Left ventricle myocardium inferior (tissue), 1 donor: ENCODE measurements at places on chromosomes 16 and 17. TPM values are rescaled to one million over a fixed set of nuclear protein-coding genes. Genes with fewer than 3 reads are reported as not detected.

DNA sequence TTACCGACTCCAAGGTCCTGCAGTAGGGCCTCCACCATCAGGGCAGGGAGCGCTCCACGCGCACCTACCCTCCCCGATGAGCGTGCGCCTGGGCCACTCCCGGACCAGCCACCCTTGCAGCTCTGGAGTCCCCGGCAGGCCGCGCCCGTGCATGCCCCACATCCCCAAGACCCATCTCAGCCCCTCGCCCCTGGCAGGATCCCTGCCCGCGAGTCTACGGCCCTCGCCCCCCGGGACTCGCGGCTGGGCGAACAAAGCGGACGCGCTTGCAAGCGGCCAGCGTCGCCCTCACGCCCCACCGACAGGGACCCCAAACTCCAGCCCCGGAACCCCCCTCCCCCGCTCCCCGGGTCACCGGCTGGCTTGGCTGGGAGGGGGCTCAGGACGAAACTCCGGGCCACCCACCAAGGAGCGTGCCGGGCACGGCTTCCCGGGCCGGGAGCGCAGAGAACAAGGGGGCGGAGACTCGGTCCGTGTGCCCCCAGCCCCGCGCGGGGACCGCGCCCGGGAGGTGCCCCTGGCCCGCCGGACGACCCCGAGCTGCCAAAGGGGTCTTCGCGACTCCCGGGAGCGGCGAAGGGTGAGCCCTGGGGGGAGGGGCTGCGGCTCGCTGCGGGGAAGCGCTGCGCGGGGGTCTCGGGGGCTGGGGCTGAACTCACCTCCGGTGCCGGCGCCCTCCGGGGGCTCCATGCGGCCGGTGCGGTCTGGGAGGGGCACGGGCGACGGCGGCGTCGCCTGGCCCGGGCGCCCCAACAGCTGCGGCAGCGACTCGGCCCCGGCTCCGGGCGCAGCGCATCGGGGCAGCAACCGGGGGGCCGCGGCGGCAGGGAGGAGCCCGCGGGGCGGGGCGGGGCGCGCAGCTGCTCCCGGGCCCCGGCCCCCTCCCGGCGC, at the start of gene DBNDD1:
Gene DBNDD1, minus strand, starts transcription at position 805 of the 891 bp plus-strand sequence. Its CDS starts 115 bp downstream, at position 690.
- H3K27me3 ChIP-seq: peaks cover 23% of the 10 kb centered on the region
- peak within 1 kb of the TSS; percentile 1 for H3K27ac ChIP-seq
- DNase-seq: no peak
- H3K36me3 ChIP-seq: no peaks in the 10 kb centered on the region
- H3K4me3 ChIP-seq: peak within 1 kb of the TSS; percentile 78

DNA sequence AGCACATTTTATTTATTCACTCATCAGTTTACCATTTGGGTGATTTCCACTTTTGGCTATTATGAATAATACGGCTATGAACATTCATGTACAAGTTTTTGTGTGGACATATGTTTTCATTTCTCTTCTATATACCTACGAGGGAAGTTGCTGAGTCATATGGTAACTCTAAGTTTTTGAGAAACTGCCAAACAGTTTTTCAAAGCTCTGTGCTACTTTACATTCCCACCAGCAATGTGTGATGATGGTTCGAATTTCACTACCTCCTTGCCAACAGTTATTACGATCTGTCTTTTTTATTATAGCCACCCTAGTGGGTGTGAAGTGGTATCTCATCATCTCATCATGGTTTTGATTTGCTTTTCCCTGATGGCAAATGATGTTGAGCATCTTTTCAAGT, 63.7 kb upstream of the MRTFB start:
- H3K36me3 ChIP-seq: no peaks in the 10 kb centered on the region
- no peak overlapping the region for H3K27ac ChIP-seq
- no peaks in the 10 kb centered on the region for H3K27me3 ChIP-seq
- no peak overlapping the region for H3K4me3 ChIP-seq
- no peak for DNase-seq

- H3K4me3 ChIP-seq: no peak overlapping the region
- no peaks in the 10 kb centered on the region for H3K36me3 ChIP-seq
- no peak for DNase-seq
Measured at GRCh38 chr17:58382872-58383242, 30.9 kb upstream of the SUPT4H1 start.

Gene KRTAP3-1
- total RNA-seq: not detected

- H3K4me3 ChIP-seq: no peak overlapping the region
- H3K4me1 ChIP-seq: peaks cover 44% of the 10 kb centered on the region
- H3K36me3 ChIP-seq: peaks cover 31% of the 10 kb centered on the region
- H3K27ac ChIP-seq: no peak overlapping the region
- DNase-seq: no peak
- no peaks in the 10 kb centered on the region for H3K27me3 ChIP-seq
Measured at GRCh38 chr16:13923703-13924298, 3.8 kb downstream of the ERCC4 start.

GRCh38 chr17:39973496-39973895, 7.1 kb upstream of the PSMD3 start:
- no peak for DNase-seq
- H3K4me3 ChIP-seq: no peak overlapping the region
- no peak overlapping the region for H3K27ac ChIP-seq
- H3K4me1 ChIP-seq: no peaks in the 10 kb centered on the region
- peaks cover 89% of the 10 kb centered on the region for H3K27me3 ChIP-seq

- H3K4me3 ChIP-seq: peak overlapping the region; percentile 98
- peak; percentile 64 for DNase-seq
- H3K36me3 ChIP-seq: no peaks in the 10 kb centered on the region
- H3K27me3 ChIP-seq: no peaks in the 10 kb centered on the region
Measured at GRCh38 chr16:24539850-24540601, 660 bp downstream of the RBBP6 start.

GRCh38 chr16:4472880-4473279, 1.5 kb downstream of the NMRAL1 start:
- H3K4me3 ChIP-seq: no peak overlapping the region
- H3K36me3 ChIP-seq: peaks cover 17% of the 10 kb centered on the region
- no peak overlapping the region for H3K27ac ChIP-seq
- no peak for DNase-seq
- H3K4me1 ChIP-seq: peaks cover 46% of the 10 kb centered on the region

GRCh38 chr17:41403404-41404023, 6.1 kb upstream of the KRT31 start:
- H3K36me3 ChIP-seq: no peaks in the 10 kb centered on the region
- H3K4me3 ChIP-seq: no peak overlapping the region
- no peak for DNase-seq
- peaks cover 8% of the 10 kb centered on the region for H3K4me1 ChIP-seq

- no peaks in the 10 kb centered on the region for H3K36me3 ChIP-seq
- no peaks in the 10 kb centered on the region for H3K4me1 ChIP-seq
- H3K27ac ChIP-seq: no peak overlapping the region
- no peak overlapping the region for H3K4me3 ChIP-seq
- H3K27me3 ChIP-seq: peaks cover 25% of the 10 kb centered on the region
- no peak for DNase-seq
Measured at GRCh38 chr17:40921026-40921425, 16.4 kb downstream of the KRT23 start.

DNA sequence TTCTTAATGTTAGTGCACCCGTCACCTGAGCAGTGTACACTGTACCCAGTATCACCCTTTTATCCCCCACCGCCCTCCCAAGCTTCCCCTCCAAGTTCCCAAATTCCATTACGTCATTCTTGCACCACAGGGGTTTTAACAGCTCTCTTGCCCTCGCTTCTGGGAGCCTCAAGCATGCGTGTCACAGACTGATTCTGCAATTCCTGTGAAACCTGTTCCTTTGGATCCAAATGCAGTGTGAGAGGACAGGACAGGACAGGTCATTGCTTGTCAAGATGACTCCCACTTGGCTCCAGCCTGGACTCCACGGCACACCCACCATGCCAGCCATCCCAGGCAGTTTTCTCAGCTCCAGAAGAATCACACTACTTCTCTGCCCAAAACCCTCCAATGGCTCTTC, 44.1 kb downstream of the CYB5D2 start:
- H3K27me3 ChIP-seq: no peaks in the 10 kb centered on the region
- H3K36me3 ChIP-seq: peaks cover 85% of the 10 kb centered on the region
- no peak overlapping the region for H3K4me3 ChIP-seq
- DNase-seq: no peak
- no peaks in the 10 kb centered on the region for H3K4me1 ChIP-seq

- DNase-seq: no peak
- no peak overlapping the region for H3K27ac ChIP-seq
- peaks cover 54% of the 10 kb centered on the region for H3K27me3 ChIP-seq
- H3K4me1 ChIP-seq: no peaks in the 10 kb centered on the region
Measured at GRCh38 chr17:18381158-18381952, 3.8 kb downstream of the EVPLL start.

- no peak for DNase-seq
- no peaks in the 10 kb centered on the region for H3K4me1 ChIP-seq
- H3K36me3 ChIP-seq: no peaks in the 10 kb centered on the region
- no peak overlapping the region for H3K27ac ChIP-seq
Measured at GRCh38 chr16:52634528-52634927, 87.6 kb upstream of the TOX3 start.

DNA sequence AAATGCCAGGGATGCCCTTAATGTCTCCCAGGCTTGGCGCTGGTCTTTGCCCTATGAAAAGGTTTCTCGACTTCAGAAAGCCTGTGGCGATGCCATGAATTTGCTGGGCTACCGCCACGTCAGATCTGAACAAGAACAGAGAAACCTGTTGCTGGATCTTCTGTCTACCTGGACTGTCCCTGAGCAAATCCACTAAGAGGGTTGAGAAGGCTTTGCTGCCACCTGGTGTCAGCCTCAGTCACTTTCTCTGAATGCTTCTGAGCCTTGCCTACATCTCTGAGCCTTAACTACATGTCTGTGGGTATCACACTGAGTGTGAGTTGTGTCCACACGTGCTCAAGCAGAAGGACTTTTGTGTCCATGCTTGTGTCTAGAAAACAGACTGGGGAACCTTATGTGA, 11.4 kb downstream of the CHST4 start:
- peaks cover 52% of the 10 kb centered on the region for H3K27me3 ChIP-seq
- H3K4me3 ChIP-seq: no peak overlapping the region
- DNase-seq: no peak
